ENCODE measurements at places on chromosomes 1 and 21. TPM values are rescaled to one million over a fixed set of nuclear protein-coding genes. Genes with fewer than 3 reads are reported as not detected.

C1orf210 gene
- total RNA-seq, result not detected

ADCY10 gene
- 0.09 TPM for total RNA-seq

LCE1A gene
- not detected for total RNA-seq

ZYG11A gene
- total RNA-seq, result 0.72 TPM

HDAC1 gene
- 95.8 TPM for total RNA-seq

LYPD8 gene
- total RNA-seq, result not detected

MEX3A gene
- total RNA-seq, result 0.90 TPM

SPATA21 gene
- not detected for total RNA-seq

VWA5B1 gene
- not detected for total RNA-seq

PAPPA2 gene
- 15.9 TPM for total RNA-seq

SH3BGR gene
- total RNA-seq, result 6.2 TPM

FAM229A gene
- 1.6 TPM for total RNA-seq

GPN2 gene
- 7.0 TPM for total RNA-seq

CCDC17 gene
- 4.0 TPM for total RNA-seq

DDX20 gene
- total RNA-seq, result 16.7 TPM

SPRR2A gene
- total RNA-seq, result not detected

ZNF648 gene
- not detected for total RNA-seq

UBE2U gene
- total RNA-seq, result not detected

PCBP3 gene
- total RNA-seq, result 1.2 TPM

XCL2 gene
- not detected for total RNA-seq

FCRL4 gene
- total RNA-seq, result not detected

Measured in fibroblast of the aortic adventitia (primary cell).